NCI-H2171 (cell line): ENCODE measurements at places on chromosomes 12 and 14.

DNA sequence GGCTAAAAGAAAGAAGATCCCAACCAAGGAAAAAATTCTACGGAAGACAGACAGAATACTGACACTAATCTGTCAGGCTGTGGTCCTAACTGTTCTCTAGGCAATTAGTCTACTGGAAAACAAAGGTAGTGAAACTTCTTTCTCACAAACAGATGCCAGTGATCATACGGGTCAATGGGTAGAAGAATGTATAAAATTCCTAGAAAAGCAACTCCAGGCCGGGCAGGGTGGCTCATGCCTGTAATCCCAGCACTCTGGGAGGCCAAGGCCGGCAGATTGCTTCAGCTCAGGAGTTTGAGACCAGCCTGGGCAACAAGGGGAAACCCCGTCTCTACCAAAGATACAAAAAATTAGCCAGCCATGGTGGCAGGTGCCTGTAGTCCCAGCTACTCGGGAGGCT lies 64.8 kb downstream of the HECTD4 start:
- no peak for DNase-seq

DNA sequence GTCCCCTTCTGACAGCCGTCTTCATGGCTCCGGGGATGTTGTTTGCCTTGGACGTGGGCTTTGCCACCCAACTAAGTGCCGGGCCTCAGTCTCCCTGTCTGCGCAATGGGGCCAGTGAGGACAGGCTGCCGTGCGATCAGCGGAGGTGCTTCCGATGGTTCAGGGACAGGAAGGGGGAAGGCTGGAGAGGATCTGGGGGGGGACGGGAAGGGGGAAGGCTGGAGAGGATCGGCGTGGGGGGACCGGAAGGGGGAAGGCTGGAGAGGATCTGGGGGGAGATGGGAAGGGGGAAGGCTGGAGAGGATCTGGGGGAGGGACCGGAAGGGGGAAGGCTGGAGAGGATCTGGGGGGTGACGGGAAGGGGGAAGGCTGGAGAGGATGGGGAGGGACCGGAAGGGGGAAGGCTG lies 3.4 kb downstream of the MMP17 start:
- peak; percentile 29 for DNase-seq

DNA sequence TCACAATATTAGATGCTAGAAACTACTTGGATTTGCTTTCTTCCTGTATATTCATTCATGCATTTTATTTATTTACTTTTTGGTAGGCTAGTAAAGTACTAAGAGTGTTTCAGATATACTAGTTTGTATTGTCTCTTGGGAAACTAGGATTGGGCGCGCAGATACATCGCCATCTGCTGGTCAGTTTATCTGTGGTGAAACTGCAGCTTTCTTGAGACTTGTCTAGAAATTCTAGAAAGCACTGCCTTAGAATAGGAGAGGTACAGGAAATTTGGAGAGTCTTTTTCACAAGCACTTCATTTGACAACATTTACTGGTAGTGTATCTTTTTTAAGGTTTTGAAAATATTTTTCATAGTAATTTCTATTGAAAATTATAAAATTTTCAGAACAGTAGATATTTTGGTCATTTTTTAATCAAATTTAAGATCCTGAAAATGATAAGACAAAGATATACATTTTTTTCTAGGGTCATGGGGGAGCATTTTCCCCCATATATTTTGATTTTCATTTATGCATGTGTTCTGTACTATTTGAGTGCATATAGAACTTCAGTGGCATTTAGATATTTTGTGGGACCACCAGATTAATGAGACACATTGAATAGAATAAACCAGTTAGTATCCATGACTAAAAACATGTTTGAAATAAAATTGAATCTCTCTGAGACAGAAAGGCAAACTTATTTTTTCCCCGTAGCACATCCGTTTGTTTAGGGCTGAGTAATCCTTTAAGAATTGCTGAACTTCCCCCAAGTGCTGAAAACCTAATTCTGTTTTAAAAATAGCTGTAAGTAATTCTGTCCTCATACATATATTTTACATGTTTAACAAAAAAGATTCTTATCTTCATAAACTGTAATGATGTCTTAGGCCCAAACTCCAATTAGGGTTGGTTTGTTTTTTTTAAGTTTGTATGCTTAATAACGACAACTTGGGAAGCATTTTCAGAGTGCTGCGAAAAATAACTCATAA lies 44.5 kb downstream of the SLC38A6 start:
- DNase-seq = peak; percentile 51

- DNase-seq = no peak
These were observed 68.7 kb downstream of the ARF6 start for GRCh38 chr14:49961270-49962222.

DNA sequence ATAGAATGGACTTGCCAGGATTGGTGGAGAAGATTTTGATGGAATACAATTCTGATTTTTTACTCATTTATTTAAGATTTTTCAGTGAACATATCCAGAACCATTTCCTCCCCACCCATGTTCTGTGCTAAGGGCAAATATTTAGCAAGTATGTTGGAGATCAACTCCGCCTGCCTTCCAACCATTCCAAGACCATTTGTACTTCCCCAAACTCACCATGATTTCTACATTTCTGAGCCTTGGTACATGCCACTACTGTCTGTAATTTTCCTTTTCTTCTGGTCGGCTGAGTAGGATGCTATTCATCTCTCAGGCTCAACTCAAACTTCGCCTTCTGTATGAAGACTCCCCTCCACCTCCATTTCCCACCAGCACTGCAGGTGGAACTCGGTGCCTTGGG lies 150.6 kb downstream of the NTF3 start:
- no peak for DNase-seq

DNA sequence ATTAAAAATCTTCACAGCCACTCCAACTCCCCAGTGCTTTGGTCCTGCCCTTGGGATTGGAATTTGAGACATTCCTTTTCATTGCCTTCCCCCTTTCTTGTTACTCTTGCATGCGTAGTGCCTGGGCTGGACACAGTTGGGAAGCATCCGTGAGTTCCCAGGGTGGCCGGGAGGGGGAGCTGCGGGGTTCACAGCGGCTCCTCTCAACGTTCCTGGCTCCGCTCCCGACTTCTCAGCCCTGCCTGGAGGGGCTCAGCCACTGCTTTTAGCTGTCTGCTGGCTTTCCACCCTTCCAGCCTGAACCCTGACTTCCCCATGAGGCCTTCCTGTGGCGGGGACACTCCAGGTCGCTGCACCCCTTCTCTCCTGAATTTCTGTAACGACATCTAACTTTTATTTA lies 3.2 kb downstream of the TEX52 start:
- peak; percentile 34 for DNase-seq
